Activated T-helper 9 cell treated with anti-CD3 and anti-CD28 coated beads, Interleukin-2, amount 50 U/mL, for 16 hours (primary cell): ENCODE measurements at places on chromosomes 1 and 21.

- no peak for DNase-seq
Measured at GRCh38 chr1:207883104-207883651, 27.7 kb downstream of the CD34 start.

DNA sequence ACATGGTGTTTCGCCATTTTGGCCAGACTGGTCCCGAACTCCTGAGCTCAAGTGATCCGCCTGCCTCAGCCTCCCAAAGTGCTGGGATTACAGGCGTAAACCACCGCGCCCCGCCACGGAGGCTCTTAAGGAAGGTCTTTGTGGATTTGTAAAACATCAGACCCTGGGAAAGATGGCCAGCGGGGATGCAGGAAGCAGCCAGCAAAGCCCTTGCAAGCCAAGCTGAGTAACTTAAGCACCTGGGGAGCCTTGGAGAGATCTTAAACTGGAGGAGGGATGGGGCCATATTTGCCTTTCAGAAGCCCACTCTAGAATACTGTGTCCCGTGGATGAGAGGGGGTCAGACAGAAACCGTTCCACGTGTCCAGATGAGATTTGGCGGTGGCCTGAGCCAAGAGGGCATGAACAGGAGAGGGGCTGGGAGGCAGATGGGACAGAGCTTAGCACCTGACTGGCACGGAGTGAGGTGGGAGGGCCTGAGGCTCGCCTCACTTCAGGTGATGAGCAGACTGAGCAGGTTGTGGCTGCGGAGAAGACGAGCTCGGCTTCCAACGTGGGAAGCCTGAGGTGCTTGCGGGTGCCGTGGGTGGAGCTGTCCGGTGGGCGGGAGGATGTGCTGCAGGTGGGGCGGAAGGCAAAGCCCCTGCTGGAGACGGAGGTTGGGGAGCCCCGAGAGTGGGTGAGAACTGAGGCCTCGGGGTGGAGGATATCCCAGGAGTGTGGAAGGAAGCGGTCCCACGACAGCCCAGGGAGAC is 11.7 kb downstream of the C1orf216 start:
- DNase-seq = no peak

GRCh38 chr21:27715131-27715530 is 748.2 kb upstream of the ADAMTS5 start:
- DNase-seq = no peak

DNA sequence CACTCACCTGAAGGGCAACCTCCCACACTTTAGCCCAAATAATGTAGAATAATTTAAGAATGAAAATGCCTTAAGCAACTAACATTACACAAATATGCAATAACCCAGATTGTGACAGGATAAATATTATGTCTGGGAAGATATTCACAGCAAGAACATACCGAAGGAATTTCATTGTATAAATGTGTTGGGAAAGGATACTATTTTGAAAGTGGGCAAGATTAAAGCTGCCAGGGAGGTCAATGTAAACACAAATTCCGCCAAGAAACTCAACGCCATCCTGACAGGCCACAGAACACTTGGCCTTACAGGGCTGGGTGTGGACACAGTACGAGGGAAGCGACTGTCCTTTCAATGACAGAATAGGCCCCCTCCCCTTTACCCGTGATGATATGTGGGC is 173.3 kb downstream of the RUNX1 start:
- DNase-seq = no peak

DNA sequence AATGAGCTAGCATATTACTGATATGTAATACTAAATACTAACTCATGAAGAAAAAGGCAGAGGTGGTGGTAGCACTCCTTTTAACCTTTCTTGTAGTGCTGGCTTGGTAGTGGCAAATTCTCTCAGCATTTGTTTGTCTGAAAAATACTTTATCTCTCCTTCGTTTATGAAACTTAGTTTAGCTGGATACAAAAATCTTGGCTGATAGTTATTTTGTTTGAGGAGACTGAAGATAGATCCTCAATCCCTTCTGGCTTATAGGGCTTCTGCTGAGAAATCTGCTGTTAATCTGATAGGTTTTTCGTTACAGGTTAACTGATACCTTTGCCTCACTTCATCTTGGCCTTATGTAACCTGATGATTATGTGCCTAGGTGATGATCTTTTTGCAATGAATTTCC is 87.8 kb downstream of the LYPLAL1 start:
- no peak for DNase-seq
